ENCODE measurements at places on chromosomes 12 and 14. TPM values are rescaled to one million over a fixed set of nuclear protein-coding genes. Genes with fewer than 3 reads are reported as not detected.

Gene PPP2R5E
- total RNA-seq: 54.2 TPM

DNA sequence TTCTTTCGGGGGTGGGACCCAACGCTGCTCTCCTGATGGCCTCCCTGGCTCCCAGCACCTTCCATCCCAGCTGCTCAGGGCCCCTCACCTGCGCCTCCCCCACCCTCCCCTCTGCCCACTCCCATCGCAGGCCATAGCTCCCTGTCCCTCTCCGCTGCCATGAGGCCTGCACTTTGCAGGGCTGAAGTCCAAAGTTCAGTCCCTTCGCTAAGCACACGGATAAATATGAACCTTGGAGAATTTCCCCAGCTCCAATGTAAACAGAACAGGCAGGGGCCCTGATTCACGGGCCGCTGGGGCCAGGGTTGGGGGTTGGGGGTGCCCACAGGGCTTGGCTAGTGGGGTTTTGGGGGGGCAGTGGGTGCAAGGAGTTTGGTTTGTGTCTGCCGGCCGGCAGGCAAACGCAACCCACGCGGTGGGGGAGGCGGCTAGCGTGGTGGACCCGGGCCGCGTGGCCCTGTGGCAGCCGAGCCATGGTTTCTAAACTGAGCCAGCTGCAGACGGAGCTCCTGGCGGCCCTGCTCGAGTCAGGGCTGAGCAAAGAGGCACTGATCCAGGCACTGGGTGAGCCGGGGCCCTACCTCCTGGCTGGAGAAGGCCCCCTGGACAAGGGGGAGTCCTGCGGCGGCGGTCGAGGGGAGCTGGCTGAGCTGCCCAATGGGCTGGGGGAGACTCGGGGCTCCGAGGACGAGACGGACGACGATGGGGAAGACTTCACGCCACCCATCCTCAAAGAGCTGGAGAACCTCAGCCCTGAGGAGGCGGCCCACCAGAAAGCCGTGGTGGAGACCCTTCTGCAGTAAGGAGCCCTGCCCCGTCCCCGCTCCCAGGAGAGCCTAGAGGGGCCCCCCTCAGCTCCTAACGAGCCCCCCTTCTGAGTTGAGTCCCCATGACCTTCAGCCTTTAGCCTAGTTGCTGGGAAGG lies at the start of gene HNF1A:
HNF1A (plus strand) TSS at position 248 of the 924 bp plus-strand sequence; CDS start at position 474, 226 bp downstream.
- peak; percentile 78 for DNase-seq

Gene SYNDIG1L
- total RNA-seq: not detected

Gene KCNH3
- total RNA-seq: 0.14 TPM

GRCh38 chr12:114894076-114894475 lies 210.1 kb upstream of the TBX3 start:
- DNase-seq: no peak

Gene CLEC12A
- 0.75 TPM for total RNA-seq

DNA sequence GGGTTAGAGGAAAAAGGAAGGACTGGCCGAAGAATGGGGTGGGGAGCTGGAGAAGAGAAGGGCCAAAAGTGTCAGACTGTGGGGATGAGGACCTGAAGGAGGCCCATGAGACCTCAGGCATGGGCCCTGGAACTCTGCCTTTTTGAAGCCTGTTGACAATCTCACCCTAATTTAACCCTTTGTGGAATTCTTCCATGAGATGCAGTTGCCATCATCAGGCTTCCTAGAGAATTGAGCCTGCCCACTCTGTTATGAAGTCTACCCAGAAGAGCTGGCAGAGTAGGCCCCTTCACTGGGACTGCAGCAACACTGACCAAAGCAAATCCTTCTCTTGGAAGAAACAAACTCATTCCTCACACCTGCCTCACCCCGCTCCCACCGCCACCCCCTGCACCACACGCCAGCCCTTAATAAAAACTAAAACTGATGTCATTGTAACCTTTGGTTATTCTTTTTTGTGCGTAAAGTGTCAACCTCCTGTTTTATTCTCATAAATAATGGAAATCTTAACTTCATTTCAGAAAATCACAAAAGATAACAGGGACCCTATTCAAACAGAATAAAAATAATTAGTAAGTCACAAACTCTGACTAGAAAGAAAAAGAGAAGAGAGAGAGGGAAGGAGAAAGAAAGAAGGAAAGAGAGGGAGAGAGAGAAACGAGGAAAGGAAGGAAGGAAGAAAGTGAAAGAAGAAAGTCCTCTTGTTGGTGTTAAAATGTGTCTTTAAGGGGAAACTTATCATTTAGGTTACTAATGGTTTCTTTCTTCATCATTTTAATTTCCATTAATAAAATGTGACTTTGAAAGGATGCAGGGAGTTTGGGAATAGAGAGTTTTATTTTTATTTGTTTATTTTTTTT lies 61.3 kb downstream of the CRADD start:
- no peak for DNase-seq

DNA sequence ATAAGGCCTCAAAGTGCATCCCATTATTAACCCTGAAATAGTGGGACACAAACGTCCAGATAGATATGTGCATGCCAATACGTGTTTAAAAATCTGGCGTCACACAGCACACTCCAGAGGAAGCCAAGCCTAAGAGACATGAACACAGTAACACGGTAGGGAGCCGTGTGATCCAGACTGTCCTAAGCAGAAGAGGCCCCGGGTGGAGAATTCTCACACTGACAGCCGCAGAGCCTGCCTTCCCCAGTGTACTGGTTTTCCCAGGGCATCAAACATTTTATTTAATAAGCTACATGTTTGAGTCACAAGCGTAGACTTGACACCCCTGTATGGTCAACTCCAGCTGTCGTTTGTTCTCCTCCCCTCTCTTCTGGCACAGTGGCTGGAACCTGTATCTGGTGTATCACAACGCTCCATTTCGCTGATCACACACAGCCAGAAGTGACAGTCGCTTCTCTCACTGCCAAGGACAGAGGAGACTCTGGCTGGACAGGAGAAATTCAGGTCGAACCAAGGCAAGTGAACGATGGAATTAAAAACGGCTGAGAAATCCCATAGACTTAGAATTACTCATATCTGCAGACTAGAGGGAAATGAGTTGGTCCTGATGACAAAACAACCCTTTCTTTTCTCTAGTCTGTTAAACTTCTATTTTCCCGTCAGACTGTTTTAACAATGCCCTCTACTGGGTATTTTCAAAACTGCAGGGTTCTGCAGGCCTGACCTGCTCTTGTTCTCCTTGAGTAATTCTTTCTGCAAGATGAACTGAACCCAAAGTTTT lies 359.9 kb downstream of the RGS6 start:
- DNase-seq: no peak

DNA sequence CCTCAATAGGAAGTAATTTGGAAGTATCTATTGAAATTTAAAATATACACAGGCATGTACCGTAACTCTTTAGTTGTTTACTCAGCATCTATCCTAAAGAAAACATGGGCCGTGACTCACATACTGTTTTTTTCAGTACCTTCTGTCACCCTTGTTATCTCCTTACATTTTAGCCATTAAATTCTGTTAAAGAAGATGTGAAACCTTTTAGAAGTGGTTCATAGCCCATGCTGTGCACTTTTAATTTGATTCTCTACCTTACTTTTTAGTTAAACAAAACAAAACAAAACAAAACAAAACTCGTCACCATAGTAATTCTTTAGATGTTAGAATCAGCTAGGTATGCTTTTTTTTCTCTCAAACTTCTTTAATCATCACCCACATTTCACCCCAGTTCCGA lies 494.4 kb upstream of the RGS6 start:
- no peak for DNase-seq

- DNase-seq: no peak
Measured at GRCh38 chr14:60161196-60162107, 3.7 kb downstream of the DHRS7 start.

Gene FOXN4
- not detected for total RNA-seq

DNA sequence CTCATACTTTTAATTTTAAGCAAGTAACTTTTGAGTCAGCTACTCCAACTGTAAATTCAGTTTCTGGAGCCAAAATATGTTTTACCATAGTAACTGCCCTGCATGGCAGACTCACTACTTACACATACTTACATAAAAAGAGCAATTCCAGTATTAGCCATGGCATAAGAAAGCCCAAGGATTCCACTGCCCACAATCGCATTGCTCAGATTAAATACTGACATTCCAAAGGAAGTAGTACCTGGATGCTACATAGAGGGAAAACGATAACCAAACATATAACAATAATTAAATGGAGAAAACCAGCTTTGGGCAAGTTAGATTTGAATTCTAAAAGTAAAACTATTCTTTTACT lies 2.2 kb downstream of the SLC38A2 start:
- no peak for DNase-seq

Gene CACNA2D4
- total RNA-seq: 5.1 TPM

GRCh38 chr14:99025418-99025817 lies 246.6 kb downstream of the BCL11B start:
- DNase-seq: no peak

DNA sequence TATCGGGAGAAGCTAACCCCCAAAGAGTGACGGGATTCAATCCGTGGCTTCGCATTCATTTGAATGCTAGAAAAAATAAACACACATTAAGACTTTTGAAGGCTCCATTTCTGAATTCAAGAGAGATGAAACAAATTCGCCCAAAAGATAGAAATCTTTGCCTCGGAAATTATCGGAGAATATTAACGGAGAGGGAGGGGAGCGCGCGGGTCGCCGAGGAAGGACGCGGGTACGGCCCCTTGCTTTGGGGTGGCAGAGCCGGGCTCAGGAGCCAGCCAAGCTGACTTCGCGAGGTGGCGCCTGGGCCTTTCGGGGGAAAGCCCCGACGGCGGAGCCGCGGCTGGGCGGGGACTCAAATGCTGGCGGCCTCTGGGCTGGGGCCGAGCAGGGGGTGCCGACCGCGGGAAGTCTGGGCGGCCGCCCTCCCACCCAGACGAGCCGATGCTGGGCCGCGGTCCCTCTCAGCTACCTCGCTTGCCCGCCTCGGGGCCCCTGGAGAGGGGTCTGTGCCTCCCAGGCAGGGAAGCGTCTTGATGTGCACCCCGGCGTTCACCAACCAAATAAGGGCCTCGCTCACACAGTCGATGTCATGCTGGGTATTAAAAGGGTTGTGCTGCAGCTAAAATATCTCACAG lies 14.7 kb downstream of the NKX2-1 start:
- no peak for DNase-seq

DNA sequence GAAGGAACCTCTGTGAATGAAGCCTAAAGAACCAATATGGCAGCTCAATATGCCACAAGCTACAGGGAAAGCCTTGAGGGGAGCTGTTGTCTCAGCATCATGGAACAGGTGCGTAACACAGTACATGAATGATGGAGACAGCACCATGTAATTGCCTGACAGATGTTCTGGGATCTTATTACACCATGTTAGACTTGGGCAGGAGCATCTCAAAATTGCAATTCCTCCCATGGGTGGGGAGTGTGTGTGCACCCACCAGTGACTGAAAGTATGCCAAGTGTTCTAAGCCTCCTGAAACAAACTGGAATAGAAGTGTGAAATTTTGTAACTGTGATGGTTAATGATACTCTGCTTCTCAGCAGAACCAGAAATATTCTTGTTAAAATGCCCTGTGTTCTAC lies 151.0 kb upstream of the SRRM4 start:
- no peak for DNase-seq

Gene SLC17A8
- total RNA-seq: 2.3 TPM

GRCh38 chr12:115251727-115252126 lies 567.8 kb upstream of the TBX3 start:
- no peak for DNase-seq

- no peak for DNase-seq
Measured at GRCh38 chr14:48622980-48623379, 947.6 kb upstream of the MDGA2 start.

Gene B4GALNT1
- total RNA-seq: 0.98 TPM

DNA sequence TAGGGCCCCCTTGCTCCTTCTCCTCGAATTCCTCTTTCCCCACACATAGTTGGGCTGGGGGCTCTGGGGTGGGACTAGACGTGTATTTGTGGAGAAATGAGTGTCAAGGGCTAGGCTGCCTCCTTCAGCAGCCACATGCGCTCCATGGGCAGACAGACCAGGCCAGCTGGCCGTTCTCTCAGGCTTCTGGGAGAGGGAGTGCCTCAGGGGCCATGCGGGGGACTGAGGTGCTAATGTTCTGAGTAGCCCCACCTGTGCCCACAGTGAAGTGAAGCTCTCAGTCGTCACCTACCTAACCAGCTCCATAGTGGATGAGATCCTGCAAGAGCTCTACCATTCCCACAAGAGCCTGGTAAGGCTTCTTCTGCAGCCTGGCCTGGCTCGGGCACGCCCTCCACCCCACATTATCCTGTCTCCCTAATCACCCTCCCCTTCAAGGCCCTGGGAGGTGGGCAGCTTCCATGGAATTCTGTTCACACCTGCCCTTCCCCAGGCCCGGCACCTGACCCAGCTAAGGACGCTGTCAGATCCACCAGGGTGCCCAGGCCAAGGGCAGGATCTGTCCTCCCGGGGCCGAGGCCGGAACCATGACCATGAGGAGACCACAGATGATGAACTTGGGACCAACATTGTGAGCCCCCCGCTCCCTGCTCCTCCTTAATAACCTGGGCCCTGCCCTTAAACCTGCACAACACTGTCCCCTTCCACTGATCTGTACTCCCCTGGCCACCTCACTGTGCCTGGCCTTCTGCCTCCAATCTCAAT lies 9.0 kb upstream of the CPNE6 start:
- peak; percentile 6 for DNase-seq

GRCh38 chr14:98913967-98914650 lies 357.9 kb downstream of the BCL11B start:
- DNase-seq: no peak

- no peak for DNase-seq
Measured at GRCh38 chr12:69821032-69821455, 4.0 kb upstream of the MYRFL start.

DNA sequence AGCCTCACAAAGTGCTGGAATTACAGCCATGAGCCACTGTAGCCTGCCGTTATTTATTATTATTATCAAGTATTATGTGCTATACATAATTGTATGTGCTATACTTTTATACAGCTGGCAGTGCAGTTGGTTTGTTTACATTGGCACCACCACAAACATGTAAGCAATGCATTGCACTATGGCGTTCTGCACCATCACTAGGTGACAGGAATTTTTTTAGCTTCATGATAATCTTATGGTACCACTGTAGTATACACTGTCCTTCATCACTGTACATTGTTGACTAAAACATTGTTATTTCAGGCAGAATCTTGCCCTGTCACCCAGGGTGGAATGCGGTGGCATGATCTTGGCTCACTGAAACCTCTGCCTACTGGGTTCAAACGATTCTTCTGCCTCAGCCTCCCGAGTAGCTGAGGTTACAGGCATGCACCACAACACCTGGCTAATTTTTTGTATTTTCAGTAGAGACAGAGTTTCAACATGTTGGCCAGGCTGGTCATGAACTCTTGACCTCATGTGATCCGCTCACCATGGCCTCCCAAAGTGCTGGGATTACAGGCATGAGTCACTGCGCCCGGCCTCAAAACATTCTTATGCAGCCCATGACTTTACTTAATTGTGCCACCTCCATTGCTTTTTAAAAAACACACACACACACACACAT lies 17.1 kb downstream of the MRPL42 start:
- DNase-seq: no peak

- no peak for DNase-seq
Measured at GRCh38 chr14:39393289-39393688, 38.9 kb downstream of the FBXO33 start.

- DNase-seq: no peak
Measured at GRCh38 chr14:64598404-64598803, 48.6 kb downstream of the PPP1R36 start.

DNA sequence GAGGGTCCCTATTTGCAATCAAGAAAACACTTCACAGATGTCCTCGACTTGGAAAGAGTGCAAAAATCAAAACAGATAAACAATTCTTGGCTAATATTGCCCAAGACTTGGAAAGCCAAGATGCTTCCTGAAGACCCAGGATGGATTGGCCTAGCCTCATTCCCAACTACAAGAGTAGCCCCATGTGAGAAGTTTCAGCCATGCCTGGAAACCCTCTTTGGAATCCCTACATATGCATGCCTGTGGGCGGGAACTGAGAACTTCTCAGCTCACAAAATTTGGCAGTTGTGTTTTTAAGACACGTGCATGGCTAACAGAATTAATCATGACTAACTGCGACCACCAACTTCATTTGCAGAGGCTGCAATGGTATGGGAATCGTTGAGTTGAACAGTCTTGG lies 283.2 kb upstream of the TBX3 start:
- no peak for DNase-seq

Data from left colon (tissue), 2 donors.